NCI-H1930 (cell line): ENCODE measurements at places on chromosomes 1 and 21.

GRCh38 chr1:92831368-92831761, 475 bp upstream of the RPL5 start:
- DNase-seq, result no peak

GRCh38 chr1:91779548-91780021, 106.4 kb downstream of the TGFBR3 start:
- no peak for DNase-seq

DNA sequence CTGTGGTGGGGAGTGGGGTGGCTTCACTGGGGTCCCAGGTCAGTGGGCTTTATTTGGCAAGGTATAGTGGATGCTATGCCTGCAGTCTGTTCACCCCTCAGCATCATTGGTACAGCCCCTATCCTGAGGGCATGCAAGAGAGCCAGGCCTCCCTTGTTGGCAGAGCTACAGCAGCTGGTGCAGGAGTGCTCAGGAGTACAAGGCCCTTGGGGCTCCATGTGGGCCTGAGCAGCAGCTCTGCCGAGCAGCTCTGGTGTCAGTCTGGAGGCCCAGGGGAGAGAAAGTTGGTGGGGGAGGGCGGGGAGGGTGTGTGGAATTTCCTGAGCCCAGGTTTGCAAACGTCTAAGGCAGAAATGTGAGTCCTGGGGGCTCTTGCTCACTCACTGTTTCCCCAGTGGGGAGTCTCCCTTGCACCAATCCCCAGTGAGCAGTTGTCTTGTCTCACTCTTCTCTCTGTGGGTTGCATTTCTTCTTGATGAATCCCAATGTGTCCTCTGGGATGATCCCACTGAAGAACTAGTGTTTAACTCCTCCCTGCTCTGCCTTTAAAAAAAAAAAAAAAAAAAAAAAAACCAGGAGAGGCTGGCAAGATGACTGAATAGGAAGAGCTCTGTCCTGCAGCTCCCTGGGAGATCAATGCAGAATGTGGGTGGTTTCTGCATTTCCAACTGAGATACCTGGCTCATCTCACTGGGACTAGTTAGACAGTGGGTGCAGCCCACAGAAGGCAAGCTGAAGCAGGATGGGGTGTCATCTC, 39.5 kb upstream of the CYP4X1 start:
- no peak for DNase-seq

GRCh38 chr1:228976316-228976715, 241.0 kb downstream of the RHOU start:
- DNase-seq, result no peak

GRCh38 chr21:33894736-33895288, 20.8 kb downstream of the ATP5PO start:
- no peak for DNase-seq

- DNase-seq, result no peak
Measured at GRCh38 chr1:12174924-12175810, 8.4 kb downstream of the TNFRSF1B start.

- no peak for DNase-seq
Measured at GRCh38 chr1:235955777-235956176, 89.1 kb upstream of the LYST start.
